HS-5 (cell line): ENCODE measurements at places on chromosomes 2 and 18.

GRCh38 chr2:64128943-64129391, 15.3 kb downstream of the PELI1 start:
- DNase-seq: no peak

DNA sequence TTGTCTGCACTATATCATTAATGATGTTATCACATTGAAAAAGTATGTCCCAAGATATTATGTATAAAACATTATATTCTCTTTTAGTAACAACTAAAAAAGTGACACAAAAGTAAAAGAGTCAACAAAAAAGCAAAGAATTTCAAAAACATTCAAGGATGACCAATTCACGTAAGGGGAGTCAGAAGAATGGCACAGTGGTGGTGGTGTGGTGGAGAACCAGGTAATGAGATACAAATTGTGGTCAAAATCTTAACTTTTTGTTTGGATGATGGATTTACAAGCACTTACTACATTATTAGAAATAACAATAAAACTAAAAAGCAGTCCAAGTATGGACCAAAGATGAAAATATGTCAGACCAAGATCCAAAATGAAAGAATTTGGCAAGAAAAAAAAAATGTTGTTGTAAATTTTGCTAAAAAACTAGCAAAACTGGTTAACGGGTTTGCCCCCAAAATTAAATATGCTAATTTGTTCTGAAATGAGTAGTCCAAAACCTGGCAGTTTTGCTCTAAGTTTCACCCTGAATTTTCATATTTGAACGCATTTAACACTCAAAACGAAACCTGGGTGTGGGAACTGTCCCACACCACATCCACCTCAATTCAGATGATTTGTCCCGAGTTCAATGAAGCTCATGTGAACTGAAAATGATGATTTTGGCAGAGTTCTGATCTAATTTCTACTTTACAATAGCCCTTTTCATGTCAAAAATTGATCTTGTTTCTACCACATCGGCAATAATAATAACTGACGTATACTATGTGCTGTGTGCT, 135.8 kb downstream of the IKZF2 start:
- no peak for DNase-seq

- no peak for DNase-seq
These were observed 30.6 kb upstream of the RPRM start for GRCh38 chr2:153509133-153509532.

DNA sequence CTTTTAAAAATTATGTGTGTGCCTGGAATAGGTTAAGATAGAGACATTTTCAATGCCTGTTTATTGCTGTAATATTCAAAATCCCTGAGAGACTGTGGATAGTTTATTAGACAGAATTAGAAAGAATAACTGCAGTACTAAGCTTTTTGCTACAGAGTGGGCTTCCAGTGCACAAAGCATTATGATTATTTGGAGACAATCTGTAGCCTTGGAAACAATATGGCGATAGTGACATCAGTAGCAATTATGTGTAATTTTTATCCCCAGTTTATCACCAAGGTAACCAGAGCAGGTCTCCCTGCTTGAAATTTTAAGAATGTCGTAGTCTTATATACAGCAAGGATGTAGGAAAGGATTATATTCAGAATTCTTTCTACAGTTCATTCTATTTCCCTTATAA, 100.0 kb downstream of the MYO3B start:
- no peak for DNase-seq

DNA sequence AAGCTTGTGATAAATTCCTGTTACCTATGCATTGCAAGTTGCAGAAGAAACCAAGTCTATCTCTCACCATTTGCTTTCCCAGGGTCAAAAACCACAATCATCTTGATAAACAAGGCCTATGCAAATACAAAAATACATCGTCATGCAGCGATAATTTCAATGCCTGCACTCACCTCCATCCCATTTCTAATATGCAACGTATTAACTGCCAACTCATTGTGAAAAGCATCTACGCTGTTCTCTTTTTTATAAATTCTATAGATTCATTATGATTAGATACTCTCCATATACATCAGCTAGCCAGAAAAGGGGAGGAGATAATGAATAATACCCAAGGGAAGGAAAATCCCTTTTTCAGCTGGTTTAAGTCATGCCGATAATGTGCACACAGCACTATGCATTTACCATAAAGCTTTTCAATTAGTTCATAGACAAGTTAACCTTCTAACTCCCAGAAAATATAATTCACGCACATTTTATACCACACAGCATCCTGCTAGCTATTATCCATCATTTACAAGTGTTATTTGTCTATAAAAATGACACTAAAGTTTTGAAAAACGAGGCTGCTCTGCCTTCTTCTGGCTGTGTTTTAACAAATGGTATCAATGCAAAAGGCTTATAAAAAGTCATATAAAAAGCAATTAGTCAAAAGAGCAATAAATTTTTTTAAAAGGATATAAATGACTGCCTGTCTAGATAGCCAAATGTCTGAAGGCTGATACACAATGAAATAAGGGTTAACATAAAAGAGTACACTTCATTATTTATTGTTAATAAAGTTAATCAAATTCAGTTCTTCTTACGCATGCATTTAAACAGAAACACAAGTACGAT, 77.6 kb downstream of the AFF3 start:
- no peak for DNase-seq

- DNase-seq: no peak
These were observed 53.9 kb downstream of the RTTN start for GRCh38 chr18:70151614-70152013.
